Neural progenitor cell (in vitro differentiated cells): ENCODE measurements at places on chromosomes 2 and 18. TPM values are rescaled to one million over a fixed set of nuclear protein-coding genes. Genes with fewer than 3 reads are reported as not detected.

The BZW1 gene
- total RNA-seq = 374 and 421 TPM in 2 replicates

- H3K27me3 ChIP-seq = no peaks in the 10 kb centered on the region
- H3K4me3 ChIP-seq = no peak overlapping the region
- peaks cover 2% of the 10 kb centered on the region for H3K36me3 ChIP-seq
Observed at GRCh38 chr2:15107137-15107536, 454.0 kb downstream of the NBAS start.

DNA sequence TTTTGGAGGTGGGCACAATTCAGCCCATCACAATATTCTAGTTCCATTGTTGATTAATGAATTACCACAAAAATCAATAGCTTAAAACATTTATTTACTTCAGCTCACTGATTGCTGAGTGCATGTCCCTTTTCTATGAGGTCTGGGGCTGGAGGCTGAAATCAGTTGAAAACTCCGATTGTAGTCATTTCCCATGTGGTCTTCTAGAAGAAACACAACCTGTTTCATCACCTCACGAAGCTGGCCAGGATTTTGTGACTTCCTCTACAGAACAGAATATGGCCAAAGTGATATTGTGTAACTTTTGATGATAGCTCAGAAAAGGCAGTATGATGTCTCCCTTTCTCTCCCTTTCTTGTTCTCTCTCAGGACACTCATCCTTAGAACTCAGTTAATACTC is 44.1 kb upstream of the CYRIA start:
- H3K4me3 ChIP-seq = no peak overlapping the region
- no peak overlapping the region for H3K27ac ChIP-seq
- H3K27me3 ChIP-seq = no peaks in the 10 kb centered on the region
- no peaks in the 10 kb centered on the region for H3K36me3 ChIP-seq
- DNase-seq = no peak

- H3K27ac ChIP-seq = no peak overlapping the region
- H3K4me3 ChIP-seq = no peak overlapping the region
- no peaks in the 10 kb centered on the region for H3K36me3 ChIP-seq
- no peak for DNase-seq
- H3K27me3 ChIP-seq = no peaks in the 10 kb centered on the region
Observed at GRCh38 chr2:109261906-109262631, 133.1 kb downstream of the SH3RF3 start.

DNA sequence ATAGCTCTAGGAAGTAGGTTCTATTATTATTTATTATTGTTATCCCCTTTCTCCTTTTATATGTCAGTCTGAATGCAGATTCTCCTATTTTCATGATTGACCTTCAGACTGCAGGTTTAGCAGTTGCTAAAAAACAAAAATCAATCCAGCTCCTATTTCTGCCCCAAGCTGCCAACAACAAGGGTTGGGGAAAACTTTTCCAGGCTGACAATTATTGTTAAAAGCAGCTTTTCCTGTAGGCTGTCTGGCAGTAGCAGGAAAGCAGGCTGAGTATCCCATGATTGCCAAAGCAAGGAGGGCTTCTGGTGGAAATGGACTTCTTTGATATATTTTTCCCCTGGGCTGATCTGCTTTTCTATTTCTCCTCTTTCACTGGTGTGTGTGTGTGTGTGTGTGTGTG is 78.0 kb upstream of the CTLA4 start:
- H3K36me3 ChIP-seq = no peaks in the 10 kb centered on the region
- no peak overlapping the region for H3K4me3 ChIP-seq
- no peak for DNase-seq

- H3K4me3 ChIP-seq = no peak overlapping the region
- H3K27ac ChIP-seq = no peak overlapping the region
- peaks cover 14% of the 10 kb centered on the region for H3K4me1 ChIP-seq
- no peaks in the 10 kb centered on the region for H3K27me3 ChIP-seq
- no peak for DNase-seq
Observed at GRCh38 chr2:191301971-191302370, 56.8 kb downstream of the MYO1B start.
